Stimulated activated CD8-positive, alpha-beta memory T cell treated with anti-CD3 and anti-CD28 coated beads, Interleukin-2, amount 100 ng/mL, for 1 hour (primary cell): ENCODE measurements at places on chromosomes 16 and 17.

DNA sequence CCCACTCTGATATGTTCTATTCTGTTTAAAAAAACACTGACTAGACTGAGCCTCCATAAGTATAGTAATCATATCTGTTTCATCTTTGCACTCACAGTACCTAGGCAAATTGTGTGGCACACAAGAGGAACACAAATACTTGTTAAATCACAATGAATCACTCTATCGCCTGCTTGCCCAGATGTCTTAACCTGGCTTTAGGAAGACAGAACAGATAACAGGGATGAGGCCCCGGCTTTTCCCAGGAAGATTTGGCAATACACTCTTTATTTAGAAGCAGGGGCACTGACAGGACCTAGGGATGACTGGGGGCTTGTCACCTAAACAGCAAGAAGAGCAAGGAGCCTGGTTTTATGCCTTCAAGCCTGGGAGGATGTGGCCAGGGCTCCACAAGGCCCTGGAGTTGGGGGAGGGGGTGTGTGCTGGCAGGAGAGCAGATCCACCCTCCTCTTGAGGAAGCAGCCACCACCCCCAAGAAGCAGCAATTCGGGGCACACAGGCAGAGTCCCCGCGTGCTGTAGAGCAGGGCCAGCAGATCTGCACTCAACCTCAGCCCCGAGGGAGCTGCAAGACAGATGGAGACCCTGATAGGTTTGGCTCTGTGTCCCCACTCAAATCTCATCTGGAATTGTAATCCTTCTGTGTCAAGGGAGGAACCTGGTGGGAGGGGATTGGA, 41.0 kb upstream of the KSR1 start:
- no peak for DNase-seq

- no peak for DNase-seq
Observed at GRCh38 chr17:12998461-12998860, 19.4 kb downstream of the ELAC2 start.

- no peak for DNase-seq
Observed at GRCh38 chr17:64968652-64969501, 49.6 kb upstream of the LRRC37A3 start.

DNA sequence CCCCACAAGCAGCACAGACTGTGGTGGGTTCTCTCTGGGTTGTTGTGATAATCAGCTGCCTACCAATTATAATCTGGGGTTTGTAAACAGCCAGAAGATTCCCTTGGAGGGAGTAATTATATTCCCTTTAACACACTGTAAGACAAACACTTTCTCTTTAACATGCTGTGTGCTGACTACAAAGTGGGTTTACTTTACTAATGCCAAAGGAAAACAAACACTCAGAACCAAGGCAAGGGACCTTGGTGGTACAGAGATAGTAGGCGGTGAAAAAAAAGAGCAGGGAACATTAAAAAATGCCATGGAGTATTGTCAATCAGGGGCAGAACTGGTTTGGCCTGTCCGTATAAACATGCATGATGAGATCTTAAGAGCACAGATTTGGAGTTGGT, 3.0 kb upstream of the VAT1L start:
- no peak for DNase-seq

DNA sequence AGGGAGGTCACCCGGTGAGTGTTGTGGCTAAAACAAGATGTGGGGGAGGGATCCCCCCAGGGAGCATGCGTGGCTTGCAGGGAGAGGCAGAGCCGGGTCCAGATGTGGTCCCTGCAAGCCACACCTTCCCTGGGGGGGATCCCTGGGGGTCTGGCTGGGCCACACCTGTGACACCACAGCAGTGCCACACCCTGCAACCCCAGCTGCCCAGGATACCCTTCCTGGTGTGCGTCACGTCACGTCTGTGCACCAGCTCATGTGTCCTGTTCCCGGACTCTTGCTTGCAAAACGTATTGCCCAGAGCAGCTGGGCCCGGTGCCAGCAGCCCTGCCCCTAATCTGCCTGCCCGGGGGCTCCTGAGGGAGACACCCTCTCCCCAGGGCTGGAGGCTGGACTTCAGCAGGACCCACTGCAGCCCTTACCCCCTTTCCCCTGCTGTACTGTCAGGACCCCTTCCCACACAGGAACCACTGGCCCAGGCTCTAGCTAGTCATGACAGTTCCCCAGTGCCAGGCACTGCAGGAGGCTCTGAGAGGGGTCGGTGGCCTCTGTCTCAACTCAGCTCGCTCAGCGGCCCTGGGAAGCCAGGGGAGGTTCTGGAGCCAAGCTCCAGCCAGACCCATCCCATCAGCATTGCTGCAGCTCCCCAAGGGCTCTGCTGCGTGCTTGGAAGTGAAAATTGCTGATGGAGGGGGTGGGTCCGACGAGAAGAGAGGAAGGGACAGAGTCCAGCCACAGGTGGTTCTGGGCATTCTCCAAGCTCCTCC, 25.8 kb upstream of the ACSF3 start:
- DNase-seq: no peak

GRCh38 chr16:90077757-90078578, 837 bp upstream of the PRDM7 start:
- DNase-seq: no peak

- no peak for DNase-seq
Observed at GRCh38 chr16:3458852-3459361, 15.4 kb downstream of the NAA60 start.

DNA sequence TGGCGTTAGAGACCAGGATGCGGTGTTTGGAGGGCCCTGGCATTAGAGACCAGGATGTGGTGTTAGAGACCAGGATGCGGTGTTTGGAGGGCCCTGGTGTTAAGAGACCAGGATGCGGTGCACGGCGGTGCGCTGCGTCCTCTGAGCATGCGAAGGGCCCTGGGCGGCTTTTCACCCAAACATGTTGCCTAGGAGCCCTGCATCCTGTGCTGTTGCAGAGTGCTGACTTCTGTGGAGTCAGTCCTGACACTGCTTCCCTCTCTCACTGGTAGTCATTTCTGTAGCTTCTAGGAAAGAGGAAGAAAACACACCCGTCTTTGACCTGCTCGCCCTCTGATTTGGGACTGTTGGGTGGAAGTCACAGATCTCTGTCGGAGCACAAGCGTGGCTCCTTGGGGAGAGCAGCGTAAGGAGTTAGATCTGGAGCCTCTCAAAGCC, 141.2 kb downstream of the LAT start:
- DNase-seq: no peak

- no peak for DNase-seq
Observed at GRCh38 chr17:49338883-49339282, 23.2 kb downstream of the ZNF652 start.

DNA sequence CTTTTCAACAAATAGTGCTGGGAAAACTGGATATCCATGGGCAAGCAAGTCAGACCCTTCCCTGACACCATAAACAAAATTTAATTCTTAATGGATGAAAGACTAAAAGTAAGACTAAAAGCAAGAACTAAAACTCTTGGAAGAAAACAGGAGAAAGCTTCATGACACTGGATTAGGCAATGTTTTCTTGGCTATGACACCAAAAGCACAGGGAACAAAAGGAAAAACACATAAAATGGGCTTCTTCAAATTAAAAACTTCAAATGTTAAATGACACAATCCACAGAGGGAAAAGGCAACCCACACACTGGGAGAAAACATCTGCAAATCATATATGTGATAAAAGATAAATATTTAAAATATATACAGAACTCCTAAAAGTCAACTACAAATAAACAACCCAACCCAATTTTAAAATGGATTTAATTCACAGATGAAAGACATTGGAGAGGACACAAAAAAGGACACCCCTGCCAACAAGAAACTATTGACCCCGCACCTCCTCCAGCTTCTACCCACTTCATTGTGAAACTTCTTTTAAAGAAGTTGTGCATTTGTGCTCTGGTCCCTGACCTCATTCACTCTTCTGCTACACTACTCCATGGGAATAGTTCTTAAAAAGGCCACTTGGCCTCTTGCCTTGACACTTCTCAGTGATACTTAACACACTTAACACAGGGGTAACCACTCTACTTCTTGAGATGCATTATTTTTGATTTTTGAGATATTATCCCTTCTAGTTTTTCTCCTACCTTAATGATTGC, 80.3 kb downstream of the TRIM37 start:
- DNase-seq: no peak

DNA sequence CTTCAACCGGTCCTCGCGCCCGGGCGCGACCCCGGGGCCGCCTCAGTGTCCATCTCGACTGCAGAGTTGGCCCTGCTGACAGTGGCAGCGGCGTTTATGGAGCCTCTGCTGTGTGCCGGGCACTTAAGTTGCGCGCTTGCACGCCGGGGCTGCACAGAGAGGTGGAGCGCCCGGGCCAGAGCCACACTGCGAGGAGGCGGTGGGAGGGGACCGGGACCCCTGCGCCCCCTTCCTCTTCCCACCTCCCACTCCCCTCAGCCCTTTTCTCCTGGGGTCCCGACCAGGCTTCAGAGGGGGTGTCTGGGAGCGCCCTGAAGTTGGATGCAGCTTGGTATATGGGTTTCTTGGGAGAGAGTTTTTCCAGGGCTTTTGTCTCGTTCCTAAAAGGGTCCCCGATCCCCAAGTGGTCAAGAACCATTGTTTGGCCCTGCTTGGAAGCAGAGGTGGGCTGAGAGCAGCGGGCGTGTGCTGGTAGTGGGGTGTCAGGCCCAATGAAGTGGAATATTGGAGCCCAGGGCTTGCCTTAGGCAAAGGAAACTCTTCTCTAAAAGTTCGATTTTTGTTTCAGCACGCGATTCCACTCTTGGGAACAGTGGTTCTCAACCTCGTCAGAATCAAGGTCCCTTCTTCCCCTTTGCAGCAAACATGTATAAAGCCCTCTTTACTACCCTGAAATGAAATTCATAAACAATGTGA, 605 bp downstream of the MRTFB start:
- no peak for DNase-seq

DNA sequence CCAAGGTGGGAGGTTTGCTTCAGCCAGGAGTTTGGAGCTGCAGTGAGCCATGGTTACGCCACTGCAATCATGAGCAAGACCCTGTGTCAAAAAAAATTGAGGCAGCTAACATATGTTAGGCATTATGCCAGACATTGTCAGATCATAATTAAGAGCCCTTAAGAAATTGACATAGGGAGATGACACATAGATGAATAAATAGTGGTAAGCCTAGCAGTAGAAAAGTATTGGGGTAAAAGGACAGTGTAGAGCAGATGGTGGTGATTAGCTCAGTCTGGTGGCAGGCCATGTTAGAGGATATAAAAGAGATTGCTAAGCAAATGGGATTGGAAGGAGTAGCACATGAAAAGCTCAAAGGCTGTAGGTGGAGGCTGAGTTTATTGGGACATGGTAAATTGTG, 22.6 kb downstream of the SRCAP start:
- DNase-seq: no peak

GRCh38 chr16:78100112-78100467, 636 bp downstream of the WWOX start:
- no peak for DNase-seq

DNA sequence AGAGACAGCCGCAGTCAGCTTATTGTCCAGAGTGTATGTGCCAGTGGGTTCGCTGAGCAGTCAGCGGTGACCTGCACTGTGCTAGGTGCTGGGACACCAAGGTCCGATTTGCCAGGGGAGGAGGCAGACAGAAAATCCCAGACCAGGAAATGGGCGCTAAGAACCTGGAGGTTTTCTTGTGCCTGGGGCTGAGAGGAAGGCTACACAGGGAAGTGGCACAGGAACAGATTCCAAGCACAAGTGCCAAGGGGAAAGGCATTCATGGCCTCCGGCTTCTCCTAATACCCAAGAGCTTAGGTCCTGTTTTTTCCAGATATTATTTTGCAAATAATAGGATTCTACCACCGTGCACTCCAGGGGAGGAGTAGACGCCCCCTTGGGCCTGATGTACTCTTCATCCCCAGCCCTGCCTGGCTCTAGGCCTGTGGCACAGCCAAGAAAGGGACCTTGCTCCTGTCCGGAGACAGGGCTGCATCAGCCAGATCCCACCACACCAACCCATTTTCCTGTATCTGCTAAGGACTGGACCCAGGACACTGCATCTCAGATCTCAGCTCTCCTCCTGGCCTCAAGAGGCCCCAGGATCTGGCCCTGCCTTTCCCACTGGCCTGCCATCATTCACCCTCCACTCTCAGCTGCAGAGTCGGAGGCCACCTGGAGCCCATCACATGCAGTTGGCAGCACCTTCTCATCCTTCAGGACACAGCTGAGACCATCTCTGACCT, 187.2 kb downstream of the NTN1 start:
- no peak for DNase-seq

DNA sequence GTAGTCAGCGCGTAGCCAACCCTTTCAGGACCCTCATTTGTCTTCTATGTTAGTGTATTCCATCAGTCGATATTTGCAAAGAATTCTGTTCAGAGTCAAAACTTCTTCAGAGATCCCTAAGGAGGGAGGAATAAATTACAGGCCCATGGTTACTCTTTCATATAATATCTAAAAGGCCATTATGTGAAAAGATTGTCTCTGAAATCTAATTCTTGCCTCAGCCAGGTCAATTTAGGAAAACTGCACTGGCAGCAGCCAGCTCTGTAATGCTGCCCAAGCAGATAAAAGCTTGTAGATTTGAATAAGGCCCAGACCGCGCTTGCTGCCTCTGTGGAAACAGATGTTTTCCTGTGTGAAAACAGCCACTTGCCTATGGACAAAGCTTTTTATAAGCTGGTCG, 379.8 kb downstream of the CNTNAP4 start:
- DNase-seq: no peak
